Activated CD4-positive, alpha-beta memory T cell treated with anti-CD3 and anti-CD28 coated beads for 36 hours (primary cell): ENCODE measurements at places on chromosomes 7 and 10. TPM values are rescaled to one million over a fixed set of nuclear protein-coding genes. Genes with fewer than 3 reads are reported as not detected.

- H3K36me3 ChIP-seq: no peaks in the 10 kb centered on the region
- no peak overlapping the region for H3K27ac ChIP-seq
- DNase-seq: no peak
- no peak overlapping the region for H3K4me3 ChIP-seq
- H3K27me3 ChIP-seq: no peaks in the 10 kb centered on the region
- no peaks in the 10 kb centered on the region for H3K4me1 ChIP-seq
These were observed 41.1 kb downstream of the ASZ1 start for GRCh38 chr7:117386110-117386706.

- no peak overlapping the region for H3K4me3 ChIP-seq
- H3K4me1 ChIP-seq: peaks cover 42% of the 10 kb centered on the region
- DNase-seq: no peak
- H3K36me3 ChIP-seq: peaks cover 9% of the 10 kb centered on the region
These were observed 73.5 kb downstream of the KMT2C start for GRCh38 chr7:152362128-152362926.

The ARHGAP19 gene
- 53.2 TPM for total RNA-seq

The GGCT gene
- 68.0 TPM for total RNA-seq

- H3K4me3 ChIP-seq: no peak overlapping the region
- H3K4me1 ChIP-seq: peaks cover 4% of the 10 kb centered on the region
- H3K36me3 ChIP-seq: peaks cover 31% of the 10 kb centered on the region
- H3K27ac ChIP-seq: peak overlapping the region; percentile 18
These were observed 15.5 kb downstream of the DENND10 start for GRCh38 chr10:119119400-119119799.

GRCh38 chr10:36559412-36560400 is 565.7 kb upstream of the ANKRD30A start:
- no peaks in the 10 kb centered on the region for H3K36me3 ChIP-seq
- H3K4me1 ChIP-seq: no peaks in the 10 kb centered on the region
- no peak overlapping the region for H3K27ac ChIP-seq
- no peak for DNase-seq
- no peaks in the 10 kb centered on the region for H3K27me3 ChIP-seq

DNA sequence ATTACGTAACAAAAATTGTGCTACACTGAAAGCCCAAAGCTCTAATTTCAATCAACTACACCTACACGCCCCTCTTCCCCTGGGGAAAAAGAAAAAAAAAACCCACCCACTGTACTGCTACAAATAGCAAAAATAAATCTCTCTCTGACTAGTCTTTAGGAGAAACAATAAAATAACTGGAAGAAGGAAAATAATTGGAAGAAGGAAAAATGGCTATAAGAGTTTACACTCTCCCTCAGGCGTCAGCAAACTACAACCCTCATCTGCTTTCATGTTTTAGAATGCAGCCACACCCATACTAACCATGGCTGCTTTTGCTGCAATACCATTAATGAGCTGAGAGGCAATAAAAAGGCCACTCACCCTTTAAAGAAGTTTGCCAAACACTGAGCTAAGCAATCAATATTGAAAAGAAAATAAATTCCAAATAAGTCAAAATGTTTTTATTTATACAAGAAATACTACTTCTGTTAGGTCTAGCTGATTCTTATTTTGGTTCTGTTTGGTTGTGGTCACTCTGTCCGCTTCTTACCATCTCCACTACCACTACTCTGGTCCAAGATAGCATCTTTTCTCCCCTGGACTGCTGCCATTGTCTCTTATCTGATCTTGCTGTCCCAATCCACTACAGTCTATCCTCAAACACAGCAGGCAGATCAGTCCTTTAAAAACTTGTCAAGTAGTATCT is 3.8 kb downstream of the MINDY3 start:
- no peak overlapping the region for H3K27ac ChIP-seq
- peaks cover 38% of the 10 kb centered on the region for H3K4me1 ChIP-seq
- no peak for DNase-seq
- H3K27me3 ChIP-seq: no peaks in the 10 kb centered on the region
- no peak overlapping the region for H3K4me3 ChIP-seq

The CLDN4 gene
- total RNA-seq: 0.14 TPM

GRCh38 chr7:72453471-72453870 is 41.3 kb upstream of the CALN1 start:
- no peak overlapping the region for H3K27ac ChIP-seq
- DNase-seq: no peak
- no peak overlapping the region for H3K4me3 ChIP-seq
- no peaks in the 10 kb centered on the region for H3K36me3 ChIP-seq
- H3K4me1 ChIP-seq: no peaks in the 10 kb centered on the region

The FRMD4A gene
- 0.31 TPM for total RNA-seq

The CTAGE8 gene
- 1.7 TPM for total RNA-seq

The MYL10 gene
- not detected for total RNA-seq

The ACHE gene
- total RNA-seq: not detected

- peaks cover 2% of the 10 kb centered on the region for H3K36me3 ChIP-seq
- no peak for DNase-seq
- peaks cover 2% of the 10 kb centered on the region for H3K4me1 ChIP-seq
- no peak overlapping the region for H3K27ac ChIP-seq
- no peaks in the 10 kb centered on the region for H3K27me3 ChIP-seq
- H3K4me3 ChIP-seq: no peak overlapping the region
These were observed 151.5 kb downstream of the JAZF1 start for GRCh38 chr7:28029051-28029450.

The MYO3A gene
- total RNA-seq: not detected

The TACR2 gene
- total RNA-seq: not detected

The CLDN3 gene
- not detected for total RNA-seq

The OR2A12 gene
- not detected for total RNA-seq

GRCh38 chr10:114767101-114767985 is 54.2 kb upstream of the FHIP2A start:
- H3K27ac ChIP-seq: no peak overlapping the region
- H3K27me3 ChIP-seq: peaks cover 18% of the 10 kb centered on the region
- H3K36me3 ChIP-seq: no peaks in the 10 kb centered on the region
- H3K4me1 ChIP-seq: peaks cover 4% of the 10 kb centered on the region
- peak; percentile 17 for DNase-seq
- peak overlapping the region; percentile 60 for H3K4me3 ChIP-seq

The USP54 gene
- 4.9 TPM for total RNA-seq

- H3K4me1 ChIP-seq: peaks cover 24% of the 10 kb centered on the region
- H3K36me3 ChIP-seq: no peaks in the 10 kb centered on the region
- no peaks in the 10 kb centered on the region for H3K27me3 ChIP-seq
- DNase-seq: no peak
These were observed 75.3 kb downstream of the SVOPL start for GRCh38 chr7:138625849-138626230.

DNA sequence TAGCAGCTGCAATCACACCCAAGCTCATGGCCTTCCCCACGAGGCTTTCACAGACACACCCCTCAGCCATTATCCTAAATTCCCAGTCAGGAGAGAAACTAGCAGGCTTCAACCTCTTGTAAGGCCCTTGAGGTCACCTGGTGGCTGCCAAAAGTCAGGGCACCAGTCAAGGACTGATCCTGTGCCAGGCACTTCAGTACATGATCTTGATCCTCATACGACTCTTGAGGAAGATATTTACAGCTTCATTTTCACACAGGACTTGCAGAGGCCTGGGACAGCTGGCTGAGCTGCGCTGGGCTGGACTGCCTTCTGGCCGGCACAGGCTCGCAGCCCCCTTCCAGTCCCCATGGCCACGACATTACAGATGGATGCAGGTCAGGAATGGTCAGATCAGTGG is 8.8 kb downstream of the PDAP1 start:
- DNase-seq: no peak
- peaks cover 50% of the 10 kb centered on the region for H3K36me3 ChIP-seq
- peak overlapping the region; percentile 50 for H3K27ac ChIP-seq
- H3K4me3 ChIP-seq: no peak overlapping the region
- H3K4me1 ChIP-seq: peaks cover 8% of the 10 kb centered on the region

GRCh38 chr7:140350056-140350455 is 48.3 kb downstream of the SLC37A3 start:
- DNase-seq: no peak
- H3K36me3 ChIP-seq: peaks cover 68% of the 10 kb centered on the region
- H3K27me3 ChIP-seq: no peaks in the 10 kb centered on the region
- H3K4me1 ChIP-seq: peaks cover 10% of the 10 kb centered on the region
- no peak overlapping the region for H3K4me3 ChIP-seq

- no peaks in the 10 kb centered on the region for H3K4me1 ChIP-seq
- DNase-seq: no peak
- H3K27ac ChIP-seq: no peak overlapping the region
These were observed 53.2 kb downstream of the A1CF start for GRCh38 chr10:50832171-50832751.

- no peaks in the 10 kb centered on the region for H3K36me3 ChIP-seq
- H3K4me1 ChIP-seq: peaks cover 30% of the 10 kb centered on the region
- no peak overlapping the region for H3K4me3 ChIP-seq
- no peak overlapping the region for H3K27ac ChIP-seq
These were observed 161.1 kb downstream of the FAM107B start for GRCh38 chr10:14613588-14613920.

DNA sequence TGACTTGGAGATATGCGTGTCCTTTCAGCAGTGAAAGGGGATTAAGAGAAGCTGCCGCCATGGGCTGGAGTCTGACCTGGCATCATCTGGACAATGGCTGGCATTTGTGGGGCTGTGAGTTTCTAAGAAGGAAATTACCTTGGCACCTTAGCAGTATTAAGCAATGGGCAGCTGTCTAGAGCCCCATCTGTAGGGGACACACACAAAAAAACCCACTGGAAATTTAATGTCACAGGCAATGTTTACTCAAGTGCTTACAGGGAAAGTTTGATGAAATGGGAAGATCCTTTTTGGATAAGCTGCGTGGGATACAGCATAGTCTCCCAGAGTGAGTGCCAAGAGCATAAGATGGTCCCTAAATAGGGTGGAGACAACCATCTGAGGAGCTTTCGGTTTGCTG is 25.0 kb downstream of the ADRA2A start:
- H3K4me1 ChIP-seq: no peaks in the 10 kb centered on the region
- no peak overlapping the region for H3K27ac ChIP-seq
- H3K36me3 ChIP-seq: no peaks in the 10 kb centered on the region
- H3K4me3 ChIP-seq: no peak overlapping the region
- peaks cover 9% of the 10 kb centered on the region for H3K27me3 ChIP-seq
- DNase-seq: no peak

- H3K27ac ChIP-seq: no peak overlapping the region
- peak; percentile 37 for DNase-seq
- no peak overlapping the region for H3K4me3 ChIP-seq
- peaks cover 30% of the 10 kb centered on the region for H3K36me3 ChIP-seq
These were observed 227.8 kb downstream of the CELF2 start for GRCh38 chr10:11245510-11245909.

The FOXL3 gene
- total RNA-seq: not detected

DNA sequence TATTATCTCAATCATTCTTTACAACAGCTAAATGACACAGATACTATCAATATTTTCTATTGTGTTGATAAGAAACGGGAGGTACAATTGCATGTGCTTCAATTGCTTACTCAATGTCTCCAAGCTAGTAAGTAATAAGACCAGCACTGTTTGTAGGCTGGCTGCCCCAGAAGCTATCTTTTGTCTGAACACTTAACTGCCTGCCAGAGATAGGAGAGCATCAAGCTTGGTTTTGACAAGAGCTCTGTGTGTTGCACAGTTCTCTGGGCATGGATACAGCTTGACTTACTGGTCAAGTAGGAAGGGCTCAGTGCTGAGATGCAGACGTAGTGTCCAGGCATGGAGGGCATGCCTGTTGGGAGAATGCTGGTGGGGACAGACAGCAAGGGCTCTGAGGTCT is 26.3 kb upstream of the CAPZA2 start:
- H3K4me1 ChIP-seq: no peaks in the 10 kb centered on the region
- peaks cover 9% of the 10 kb centered on the region for H3K27me3 ChIP-seq
- no peak overlapping the region for H3K4me3 ChIP-seq
- no peaks in the 10 kb centered on the region for H3K36me3 ChIP-seq

DNA sequence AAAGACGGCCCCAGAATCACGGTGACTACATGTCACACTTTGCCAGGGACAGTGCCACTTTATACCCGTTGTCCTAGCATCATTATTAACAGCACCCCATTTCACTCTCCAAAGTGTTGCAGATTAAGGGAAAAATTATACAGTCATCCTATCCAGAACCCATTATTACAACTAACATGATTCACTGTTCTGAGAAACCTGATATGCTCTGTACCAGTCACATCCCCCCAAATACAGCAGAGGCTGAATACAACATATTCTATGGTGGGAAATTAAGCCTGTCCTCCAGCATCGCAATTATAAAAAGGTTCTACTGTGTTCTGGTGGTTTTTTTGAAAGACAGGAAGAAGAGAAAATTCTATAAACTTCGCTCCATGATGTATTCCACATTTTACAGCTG is 162.1 kb downstream of the JAZF1 start:
- H3K27ac ChIP-seq: no peak overlapping the region
- no peaks in the 10 kb centered on the region for H3K27me3 ChIP-seq
- H3K36me3 ChIP-seq: peaks cover 7% of the 10 kb centered on the region
- no peak overlapping the region for H3K4me3 ChIP-seq
- H3K4me1 ChIP-seq: peaks cover 2% of the 10 kb centered on the region

- no peak overlapping the region for H3K4me3 ChIP-seq
- H3K27ac ChIP-seq: no peak overlapping the region
- H3K4me1 ChIP-seq: peaks cover 28% of the 10 kb centered on the region
- H3K36me3 ChIP-seq: no peaks in the 10 kb centered on the region
- peaks cover 3% of the 10 kb centered on the region for H3K27me3 ChIP-seq
- no peak for DNase-seq
These were observed 142.9 kb upstream of the AKR1E2 start for GRCh38 chr10:4683137-4683536.

- DNase-seq: no peak
- H3K27me3 ChIP-seq: peaks cover 6% of the 10 kb centered on the region
- no peak overlapping the region for H3K27ac ChIP-seq
- peaks cover 3% of the 10 kb centered on the region for H3K36me3 ChIP-seq
- H3K4me1 ChIP-seq: no peaks in the 10 kb centered on the region
These were observed 25.1 kb downstream of the ALOX5 start for GRCh38 chr10:45399113-45399512.

The XRCC2 gene
- total RNA-seq: 15.0 TPM

The ADCYAP1R1 gene
- total RNA-seq: not detected

The NKX1-2 gene
- total RNA-seq: not detected

GRCh38 chr10:5413012-5413938 is 918 bp downstream of the NET1 start:
- H3K36me3 ChIP-seq: peaks cover 7% of the 10 kb centered on the region
- no peak overlapping the region for H3K4me3 ChIP-seq
- H3K27ac ChIP-seq: no peak overlapping the region
- peaks cover 4% of the 10 kb centered on the region for H3K4me1 ChIP-seq

The LRRD1 gene
- not detected for total RNA-seq

The PIP gene
- total RNA-seq: not detected
